Stimulated activated CD8-positive, alpha-beta memory T cell treated with anti-CD3 and anti-CD28 coated beads, Interleukin-2, amount 100 ng/mL, for 1 hour (primary cell): ENCODE measurements at places on chromosomes 5 and 9.

- no peak for DNase-seq
Measured at GRCh38 chr5:78587775-78588291, 60.7 kb downstream of the LHFPL2 start.

GRCh38 chr9:111959468-111960359 lies 63.1 kb downstream of the UGCG start:
- DNase-seq = no peak

GRCh38 chr5:13860146-13860545 lies 84.3 kb downstream of the DNAH5 start:
- DNase-seq = no peak

DNA sequence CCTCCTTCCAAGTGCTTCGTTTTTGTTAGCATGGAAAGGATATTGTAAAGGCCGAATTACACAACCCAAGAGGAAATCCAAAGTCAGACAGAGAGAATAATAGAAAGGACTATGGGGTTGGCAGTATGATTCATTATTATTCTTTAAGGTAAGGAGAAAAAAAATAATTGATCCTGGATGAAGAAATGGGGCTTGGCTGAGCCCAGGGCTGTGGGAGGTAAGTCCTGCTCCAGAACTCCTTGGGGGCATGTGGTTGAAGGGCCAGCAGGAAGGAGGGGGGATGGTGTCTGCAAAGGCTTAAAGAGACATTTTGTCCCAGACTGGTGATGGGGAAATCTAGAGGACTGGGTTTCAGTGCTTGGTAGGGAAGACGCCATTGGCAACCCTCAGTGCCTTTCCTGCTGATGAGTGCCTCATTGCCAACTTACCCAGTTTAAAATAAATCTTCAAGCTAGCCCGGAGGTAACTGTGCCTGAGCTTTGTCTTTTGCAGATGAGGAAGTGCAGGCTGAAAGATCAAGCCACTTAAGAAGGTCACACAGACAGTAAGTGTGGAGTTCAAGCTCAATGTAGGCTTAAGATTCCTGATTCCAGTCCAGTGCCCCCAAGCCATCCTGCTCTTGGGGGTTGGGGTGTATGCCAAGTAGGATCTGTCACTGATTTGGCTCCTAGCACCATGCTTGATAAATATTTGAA lies 30.2 kb downstream of the FOXI1 start:
- DNase-seq = no peak

GRCh38 chr9:20649381-20649780 lies 27.1 kb upstream of the MLLT3 start:
- no peak for DNase-seq
